ENCODE measurements at places on chromosomes 5 and 9. TPM values are rescaled to one million over a fixed set of nuclear protein-coding genes. Genes with fewer than 3 reads are reported as not detected.

GRCh38 chr5:9865574-9865973, 235.4 kb upstream of the TAS2R1 start:
- DNase-seq, result no peak

GRCh38 chr5:749101-749670, 35.3 kb downstream of the ZDHHC11B start:
- DNase-seq, result no peak

GRCh38 chr5:142664067-142664466, 21.8 kb downstream of the FGF1 start:
- no peak for DNase-seq

DNA sequence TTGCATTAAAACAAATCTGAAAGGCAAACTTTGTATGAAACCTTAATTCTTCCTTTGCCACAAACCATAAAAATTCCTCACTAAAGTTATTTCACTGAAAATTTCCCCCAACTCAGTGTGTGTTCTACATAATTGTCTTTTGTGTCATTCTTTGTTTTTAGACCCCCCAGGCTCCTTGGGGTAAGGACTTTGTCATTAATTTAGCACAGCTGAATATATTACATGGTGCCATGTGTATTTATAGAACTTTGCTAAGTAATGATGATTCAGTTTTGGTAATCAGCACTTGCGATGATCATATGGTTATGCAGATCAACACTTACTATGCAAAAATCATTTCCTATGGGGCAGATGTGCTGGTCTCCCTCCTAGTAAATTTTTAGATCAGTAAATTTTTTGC, 712.1 kb upstream of the MEF2C start:
- no peak for DNase-seq

GRCh38 chr5:53431665-53432064, 48.8 kb upstream of the FST start:
- no peak for DNase-seq

DNA sequence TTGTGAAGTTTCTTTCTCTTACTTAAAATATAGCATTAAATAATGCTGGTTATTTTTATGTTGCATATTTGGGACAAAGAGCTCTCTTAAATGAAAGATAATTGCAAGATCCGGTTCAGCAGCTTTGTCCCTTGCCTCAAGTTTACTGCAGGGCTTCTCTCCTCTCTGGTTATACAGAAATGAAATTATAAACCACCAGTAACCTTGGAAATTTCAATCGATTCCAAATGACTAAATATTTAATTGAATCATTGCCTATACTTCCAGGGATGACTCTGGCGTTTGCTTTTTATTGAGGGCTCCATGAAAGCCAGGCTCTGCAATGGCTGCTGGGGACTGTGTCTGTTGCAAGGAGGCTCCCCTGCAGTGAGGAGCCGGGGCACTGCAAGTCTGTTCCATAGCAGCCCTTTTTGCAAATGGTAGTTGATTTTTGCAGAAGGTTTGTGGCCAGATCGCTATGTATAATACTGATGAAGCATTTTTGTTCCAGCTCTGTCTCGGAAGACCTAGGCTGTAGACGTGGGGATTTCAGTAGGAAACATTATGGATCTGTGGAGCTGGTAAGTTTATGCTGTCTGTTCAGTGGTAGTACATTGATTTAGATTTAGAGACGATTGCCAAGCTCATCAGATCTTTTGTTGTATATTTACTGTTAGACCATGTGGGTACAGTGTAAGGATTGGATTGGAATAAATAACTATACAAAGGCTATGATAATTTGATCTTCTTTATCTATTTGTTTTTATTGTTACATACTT, at the start of gene GARNL3:
TSS of gene GARNL3 (plus strand) at position 313 of the 758 bp plus-strand sequence. CDS start at position 417, 104 bp downstream.
- no peak for DNase-seq

DNA sequence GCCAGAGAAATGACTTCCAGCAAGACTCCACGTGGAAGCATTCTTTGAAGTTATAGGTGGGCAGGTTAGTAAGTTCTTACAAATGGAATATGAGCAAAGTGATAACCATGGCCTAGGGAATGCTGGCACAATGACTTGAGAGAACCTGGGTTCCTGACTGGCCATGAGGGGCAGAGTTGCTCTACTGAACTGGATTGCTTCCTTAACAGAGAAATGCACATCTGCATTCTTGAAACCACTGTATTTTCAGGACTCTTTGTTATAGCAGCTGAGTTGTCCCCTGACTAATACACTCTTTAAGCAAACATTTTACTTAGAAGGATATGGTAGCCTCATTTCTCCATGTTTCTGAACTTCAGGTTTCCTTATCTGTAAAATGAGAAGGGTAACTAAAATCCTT, 108.3 kb upstream of the GNA14 start:
- no peak for DNase-seq

DNA sequence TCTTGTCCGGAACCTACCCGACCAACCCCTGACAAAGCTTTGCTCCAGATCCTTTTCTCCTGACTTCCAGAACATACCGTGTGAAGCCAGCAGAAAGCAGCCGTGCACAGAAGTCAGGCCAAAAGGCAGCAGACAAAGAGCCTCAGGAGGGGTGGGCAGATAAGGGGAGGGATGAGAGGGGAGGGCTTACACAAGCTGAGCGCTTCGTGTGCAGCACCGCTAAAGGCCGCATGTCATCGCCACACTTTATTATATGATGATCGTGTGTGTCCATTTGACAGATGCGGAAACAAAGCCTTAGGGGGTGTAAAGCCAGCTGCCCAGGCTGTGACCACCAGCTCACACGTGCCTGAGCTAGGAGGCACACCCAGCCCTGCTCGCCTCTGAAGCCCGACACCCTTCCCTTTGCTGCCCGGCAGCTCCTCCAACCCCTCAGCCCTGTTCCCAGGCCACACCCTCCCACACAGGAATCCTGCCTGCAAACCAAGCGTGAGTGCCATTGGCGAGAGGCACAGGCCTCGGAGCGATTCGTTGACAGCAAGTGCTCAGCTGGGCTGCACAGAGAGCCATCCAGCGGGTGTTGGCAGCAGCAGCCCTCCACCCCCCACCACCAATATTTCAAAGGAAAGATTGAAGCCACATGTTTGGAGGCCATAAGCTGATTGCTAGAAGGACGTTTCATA, 170.5 kb upstream of the SMIM23 start:
- no peak for DNase-seq

DNA sequence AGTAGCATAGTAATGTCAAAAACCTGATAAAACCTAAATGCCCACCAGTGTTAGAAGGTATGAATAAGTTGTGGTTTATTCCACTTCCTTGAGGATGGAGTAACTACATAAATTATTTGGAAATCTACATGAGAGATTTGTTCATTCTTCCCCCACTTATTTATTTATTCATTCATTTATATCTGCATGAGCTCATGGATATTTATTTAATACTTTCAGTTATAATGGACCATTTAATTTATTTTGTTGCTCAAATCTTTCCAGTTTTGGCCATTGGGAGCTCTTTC, 223.8 kb upstream of the S1PR3 start:
- no peak for DNase-seq

DNA sequence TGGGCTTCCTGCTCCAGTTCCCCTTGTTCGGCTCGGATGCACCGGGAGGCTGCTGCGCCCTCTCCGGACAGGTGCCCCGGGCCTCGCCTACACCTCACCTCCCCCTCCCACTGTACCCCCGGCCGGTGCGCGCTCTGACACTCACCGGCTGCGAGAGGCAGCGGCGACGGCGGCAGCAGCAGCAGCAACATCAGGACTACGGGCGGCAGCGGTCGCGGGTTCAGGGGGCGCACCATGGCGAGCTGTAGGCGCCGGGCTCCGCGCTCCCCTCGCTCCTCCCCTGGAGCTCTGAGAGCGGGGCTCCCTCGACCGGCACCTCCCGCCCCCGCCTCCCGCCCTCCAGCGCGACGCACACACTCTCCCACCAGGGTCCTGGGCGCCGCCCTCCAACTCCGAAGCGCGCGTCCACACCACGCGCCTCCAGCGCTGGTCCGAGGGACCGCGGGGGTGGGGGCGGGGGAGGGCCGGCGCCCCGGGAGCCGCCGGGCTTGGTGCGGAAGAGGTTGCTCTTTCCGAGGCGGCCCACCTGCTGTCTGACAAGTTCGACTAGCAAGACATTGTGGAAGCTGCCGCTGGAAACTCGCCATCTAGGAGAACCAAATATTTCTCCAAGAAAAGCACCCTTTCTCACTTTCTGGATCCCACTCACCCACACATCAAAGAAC, at the start of gene GFRA3:
TSS of gene GFRA3 (minus strand) at position 433 of the 665 bp plus-strand sequence. CDS start at position 236, 197 bp downstream.
- DNase-seq, result no peak

DNA sequence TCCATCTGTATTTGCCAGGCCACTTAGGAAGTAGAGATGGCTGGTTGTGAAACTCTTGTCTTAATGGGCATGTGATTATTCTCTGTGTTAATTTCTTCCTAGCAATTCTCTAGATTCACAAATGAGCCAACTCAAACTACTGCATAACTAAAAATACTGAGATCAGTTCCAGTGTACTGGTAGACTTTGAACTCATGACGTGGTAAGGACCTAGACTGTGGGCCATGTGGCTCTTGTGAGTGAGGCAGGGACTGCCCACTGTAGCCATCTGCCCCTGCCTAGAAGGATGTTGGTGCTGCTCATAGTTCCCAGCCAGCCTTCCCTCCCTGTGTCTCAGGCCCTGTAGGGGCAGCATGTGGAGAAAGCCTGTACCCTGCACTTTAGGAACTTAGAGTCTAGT, 47.4 kb downstream of the CYSTM1 start:
- no peak for DNase-seq

GRCh38 chr5:2748861-2749513, 2.5 kb downstream of the IRX2 start:
- DNase-seq, result no peak

DNA sequence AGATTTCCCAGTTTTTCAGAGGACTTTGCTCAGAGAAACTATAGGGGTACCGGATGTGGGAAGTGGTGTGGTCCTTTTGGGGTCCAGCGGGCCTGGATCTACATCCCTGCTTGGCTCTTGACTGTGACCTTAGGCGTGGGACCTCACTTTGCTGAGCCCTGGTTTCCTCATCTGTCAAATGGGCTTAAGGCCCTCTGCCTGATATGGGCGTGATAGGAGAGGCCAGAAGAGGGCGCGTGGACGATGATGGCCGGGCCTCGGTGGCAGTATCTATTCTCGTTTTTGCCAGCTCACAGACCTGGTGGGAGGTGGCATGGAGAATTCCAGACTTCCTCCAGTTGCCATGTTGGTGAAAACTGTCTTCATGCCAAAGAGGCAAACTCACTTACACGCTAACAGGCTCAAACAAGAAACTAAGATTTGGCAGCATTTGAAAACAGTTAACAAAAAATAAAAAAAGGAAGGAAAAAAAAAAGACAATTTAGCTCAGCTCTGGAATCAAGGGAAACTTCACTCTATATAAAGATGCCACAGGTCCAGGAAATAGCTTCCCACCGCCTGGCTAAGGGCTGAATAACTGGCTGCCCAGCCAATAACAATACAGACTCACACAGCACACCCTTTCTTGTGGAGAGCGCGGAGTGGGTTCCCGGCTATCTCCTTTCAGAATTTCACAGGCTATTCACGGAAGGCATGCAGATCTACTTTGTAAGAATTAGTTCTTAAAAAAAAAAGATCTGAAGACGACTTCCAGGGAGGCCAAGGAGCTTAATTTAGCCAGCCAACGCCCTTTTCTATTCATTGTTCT, 1.7 kb downstream of the SH3PXD2B start:
- no peak for DNase-seq

DNA sequence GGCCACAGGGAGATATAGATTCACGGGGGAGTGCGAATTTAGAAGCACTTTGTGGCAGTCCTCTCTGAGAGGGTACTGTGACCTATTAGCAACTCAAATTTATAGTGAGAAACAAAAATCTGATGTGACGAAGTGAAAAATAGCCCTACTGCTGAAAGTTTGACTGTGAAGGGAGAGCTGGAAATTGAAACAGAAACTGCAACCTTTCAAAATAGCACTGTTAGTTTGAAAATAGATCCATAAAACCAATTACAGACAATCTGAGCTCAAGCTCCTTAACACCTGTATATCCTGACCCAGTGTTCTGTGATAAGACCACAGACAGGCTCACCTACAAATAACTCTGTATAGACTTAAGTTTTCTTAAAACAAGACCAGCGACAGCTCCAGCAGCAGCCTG, 420.1 kb downstream of the IRX1 start:
- no peak for DNase-seq

GRCh38 chr9:19022206-19022605, 10.8 kb downstream of the SAXO1 start:
- no peak for DNase-seq

DNA sequence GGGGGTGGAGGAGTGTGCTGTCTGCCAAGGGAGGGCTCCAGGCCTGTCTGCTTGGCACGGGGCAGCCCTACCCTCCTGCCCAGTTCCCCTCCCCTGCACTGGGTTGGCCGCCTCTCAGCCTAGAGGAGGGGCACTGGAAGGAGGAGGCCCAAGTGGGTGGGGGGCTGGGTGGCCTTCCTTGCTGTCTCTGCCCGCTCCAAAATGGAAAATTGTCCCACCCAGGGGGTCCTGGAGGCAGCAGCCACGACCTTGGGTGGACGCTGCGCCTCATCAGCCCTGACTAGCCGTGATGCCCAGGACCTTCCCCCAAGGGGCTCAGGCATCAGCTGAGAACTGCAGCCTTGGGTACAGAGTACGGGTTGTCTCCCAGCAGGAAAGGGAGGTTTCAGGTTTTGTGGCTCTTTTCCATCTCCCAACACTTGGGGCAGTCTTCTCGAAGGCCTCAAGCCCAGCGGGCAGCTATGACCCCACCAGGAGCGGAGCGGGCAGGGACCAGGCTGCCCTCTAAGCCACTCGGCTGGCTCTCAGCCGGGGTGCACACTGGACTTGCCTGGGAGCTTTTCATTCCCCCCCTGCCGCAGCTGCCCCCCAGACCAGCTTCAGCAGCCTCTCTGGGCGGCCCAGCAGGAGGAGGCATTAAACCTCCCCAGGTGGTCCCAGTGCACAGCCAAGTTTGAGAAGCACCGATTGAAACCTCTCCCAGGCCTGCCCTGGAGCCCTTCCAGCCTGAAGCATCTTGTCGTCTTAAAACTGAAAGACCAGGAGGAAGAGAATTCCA, 20.6 kb downstream of the NTNG2 start:
- DNase-seq, result no peak

Gene LCP2
- not detected for total RNA-seq

Gene TAF11L5
- not detected for total RNA-seq

Gene OXCT1
- total RNA-seq, result 29.2 TPM
